ENCODE measurements at places on chromosomes 1 and 21. TPM values are rescaled to one million over a fixed set of nuclear protein-coding genes. Genes with fewer than 3 reads are reported as not detected.

Gene AHCYL1
- 21.2 TPM for total RNA-seq

Gene FCMR
- under 0.01 TPM for total RNA-seq

Gene TNFRSF18
- total RNA-seq: not detected

Gene PRRX1
- 6.5 TPM for total RNA-seq

Gene NBPF9
- 13.0 TPM for total RNA-seq

Gene CCT3
- 355 TPM for total RNA-seq

Gene TSPAN1
- 0.82 TPM for total RNA-seq

Gene EVA1C
- 2.4 TPM for total RNA-seq

Gene DSCAM
- total RNA-seq: 11.8 TPM

Gene HCRTR1
- total RNA-seq: 1.6 TPM

Gene LIPI
- total RNA-seq: not detected

Gene RGS13
- not detected for total RNA-seq

Gene UBXN10
- total RNA-seq: 3.3 TPM

Gene PLEKHN1
- total RNA-seq: not detected

Gene HAX1
- total RNA-seq: 75.8 TPM

Gene SPOCD1
- total RNA-seq: under 0.01 TPM

Gene CKS1B
- 12.6 TPM for total RNA-seq

Gene OR10J1
- not detected for total RNA-seq

Gene RABIF
- 15.5 TPM for total RNA-seq

Gene TNN
- total RNA-seq: 0.82 TPM

Gene SPRR2A
- not detected for total RNA-seq

Gene PRAMEF6
- total RNA-seq: not detected

Gene ERI3
- total RNA-seq: 79.5 TPM

Gene PLCH2
- 9.0 TPM for total RNA-seq

Gene APCS
- not detected for total RNA-seq

Gene OR2L3
- 0.41 TPM for total RNA-seq

Gene RUNX3
- total RNA-seq: not detected

Gene ADAM30
- total RNA-seq: not detected

Gene FCGR1A
- 3.3 TPM for total RNA-seq

Gene SERINC2
- total RNA-seq: 0.41 TPM

Gene C8A
- not detected for total RNA-seq

Gene RIPPLY3
- total RNA-seq: not detected

Gene OPTC
- not detected for total RNA-seq

Gene HMGB4
- total RNA-seq: not detected

Gene FAM151A
- not detected for total RNA-seq

Gene TSPAN2
- total RNA-seq: 31.8 TPM

Gene HSD3B1
- not detected for total RNA-seq

Gene CD1C
- under 0.01 TPM for total RNA-seq

Gene GOLT1A
- 0.41 TPM for total RNA-seq

Gene LYPD8
- total RNA-seq: not detected

Gene KRTAP19-1
- total RNA-seq: not detected

Gene RYR2
- total RNA-seq: 29.8 TPM

Gene TMEM50B
- 46.9 TPM for total RNA-seq

Gene AGL
- total RNA-seq: 36.3 TPM

Gene MEGF6
- total RNA-seq: 5.3 TPM

Gene RNF186
- total RNA-seq: not detected

Gene GNG4
- total RNA-seq: 31.0 TPM

Gene SLC22A15
- 11.4 TPM for total RNA-seq

Gene NHLH1
- total RNA-seq: 0.41 TPM

Gene S100A14
- not detected for total RNA-seq

Gene TTC22
- total RNA-seq: under 0.01 TPM

Gene TP73
- 0.41 TPM for total RNA-seq
